ENCODE measurements at places on chromosomes 5 and 9.

- no peak for DNase-seq
Observed at GRCh38 chr5:43729846-43730478, 127.0 kb downstream of the NNT start.

- DNase-seq: no peak
Observed at GRCh38 chr5:68277431-68277830, 61.9 kb downstream of the PIK3R1 start.

GRCh38 chr5:150446583-150446982, 3.0 kb downstream of the RPS14 start:
- DNase-seq: no peak

DNA sequence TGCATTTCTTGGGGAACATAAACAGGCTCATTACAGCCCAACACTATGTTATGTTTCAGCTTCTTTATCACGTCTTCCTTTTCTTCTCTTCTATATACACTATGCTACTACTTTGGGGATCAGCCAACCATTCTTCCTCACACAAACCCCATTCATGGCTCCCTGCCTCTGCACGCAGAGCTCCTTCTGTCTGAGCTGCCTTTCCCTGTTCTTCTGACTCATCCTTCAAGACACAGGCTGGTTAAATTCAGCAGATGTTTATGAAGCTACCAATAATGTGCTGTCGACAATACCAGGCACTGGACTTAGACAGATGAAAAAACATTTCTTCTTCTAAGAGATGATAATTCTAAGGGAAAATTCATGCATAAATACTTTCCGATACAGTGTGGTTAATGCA, 102.5 kb upstream of the TXNDC8 start:
- no peak for DNase-seq

- no peak for DNase-seq
Observed at GRCh38 chr5:6492934-6493333, 44.3 kb downstream of the UBE2QL1 start.

- DNase-seq: no peak
Observed at GRCh38 chr5:107631805-107632362, 38.9 kb downstream of the EFNA5 start.

DNA sequence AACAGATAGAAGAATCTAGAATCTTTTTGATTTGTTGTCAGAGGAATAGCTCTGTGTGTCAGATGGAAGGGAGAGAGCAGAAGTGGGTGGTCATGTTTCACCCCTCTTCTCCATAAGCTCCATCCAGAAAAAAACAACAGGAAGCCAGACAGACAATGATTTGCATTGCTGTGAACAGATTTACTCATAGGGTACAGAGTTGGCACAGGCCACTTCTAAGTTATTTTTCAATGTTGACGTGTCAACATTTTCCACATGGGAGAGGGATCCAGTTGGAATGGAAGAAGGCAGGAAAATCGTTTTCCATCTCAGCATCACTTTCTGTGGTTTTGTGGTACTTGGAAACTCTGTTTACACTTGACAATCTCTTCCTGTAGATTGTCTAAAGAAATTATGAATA, 86.7 kb downstream of the INSYN2B start:
- DNase-seq: no peak
